ENCODE measurements at places on chromosomes 5 and 9.

- DNase-seq, result no peak
Observed at GRCh38 chr9:137083394-137084004, 3.3 kb upstream of the MAN1B1 start.

DNA sequence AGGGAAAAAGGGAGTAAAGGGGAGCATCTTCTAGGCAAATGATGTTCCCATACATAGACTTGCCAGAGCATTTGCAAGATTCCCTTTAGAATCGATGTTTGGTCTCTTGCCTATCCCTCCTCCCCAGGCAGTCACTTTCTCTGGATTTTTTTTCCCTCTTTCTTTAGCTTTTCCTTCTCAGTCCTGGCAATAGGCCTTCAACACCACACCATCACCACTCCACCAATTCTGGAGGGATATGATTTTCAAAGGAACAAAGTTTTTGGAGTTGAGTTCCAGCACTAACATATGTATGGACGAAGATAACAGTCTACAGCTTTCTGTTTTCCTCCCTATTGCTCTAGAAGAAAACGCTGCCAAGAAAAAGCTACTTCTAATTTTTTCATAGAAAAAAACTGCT is 377.4 kb downstream of the PDE4D start:
- DNase-seq, result no peak

GRCh38 chr5:159878988-159879471 is 37.3 kb upstream of the ADRA1B start:
- DNase-seq, result no peak

DNA sequence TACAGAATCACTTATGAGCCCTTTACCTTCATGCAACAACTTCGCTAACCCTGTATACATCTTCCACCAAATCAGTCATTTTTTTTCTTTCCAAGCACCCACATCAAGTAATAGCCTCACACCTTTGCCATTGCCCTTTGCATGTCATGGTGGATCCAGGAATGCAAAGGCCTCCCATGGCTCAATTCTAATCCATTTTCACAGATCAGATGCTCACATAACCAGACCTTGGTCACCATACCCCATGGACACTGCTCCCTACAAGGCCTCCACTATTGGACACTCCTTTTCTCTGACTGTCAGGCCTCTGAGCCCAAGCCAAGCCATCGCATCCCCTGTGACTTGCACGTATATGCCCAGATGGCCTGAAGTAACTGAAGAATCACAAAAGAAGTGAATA is 179.5 kb downstream of the RASEF start:
- DNase-seq, result no peak

DNA sequence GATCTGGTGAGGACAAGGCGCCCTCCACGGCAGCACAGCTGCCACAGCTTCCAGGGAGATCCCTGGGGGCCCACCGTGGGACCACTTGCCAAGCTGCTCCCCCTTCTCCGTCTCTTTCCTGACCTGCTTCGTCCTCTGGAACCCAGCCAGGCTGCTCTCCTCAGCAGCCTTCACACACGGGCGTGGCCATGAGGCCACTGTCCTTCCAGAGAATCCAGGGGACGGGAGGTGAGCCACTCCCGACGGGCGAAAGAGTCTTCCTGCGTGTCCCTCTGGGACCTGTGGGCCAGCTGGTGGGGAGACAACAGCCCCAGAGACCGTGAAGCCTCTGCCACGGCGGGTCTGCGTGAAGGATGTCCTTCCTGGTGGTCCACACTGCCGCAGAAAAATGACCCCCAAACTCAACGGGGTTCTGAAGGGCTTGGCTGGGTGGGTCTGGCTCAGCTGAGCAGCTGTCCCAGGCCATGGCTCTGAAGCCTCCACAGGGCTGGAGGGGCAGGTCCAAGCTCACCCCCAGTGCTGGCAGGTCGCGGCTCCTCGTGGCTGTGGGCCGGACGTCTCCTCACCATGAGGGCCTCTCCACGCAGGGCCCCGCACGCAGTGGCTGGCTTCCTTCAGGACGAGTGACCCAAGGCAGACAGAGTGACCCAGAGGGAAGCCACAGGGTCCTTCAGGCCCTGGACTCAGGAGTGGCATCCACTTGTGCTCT is 47.4 kb upstream of the NKD2 start:
- no peak for DNase-seq

All from NCI-H1092 (cell line).